ENCODE measurements at places on chromosomes 2 and 18.

DNA sequence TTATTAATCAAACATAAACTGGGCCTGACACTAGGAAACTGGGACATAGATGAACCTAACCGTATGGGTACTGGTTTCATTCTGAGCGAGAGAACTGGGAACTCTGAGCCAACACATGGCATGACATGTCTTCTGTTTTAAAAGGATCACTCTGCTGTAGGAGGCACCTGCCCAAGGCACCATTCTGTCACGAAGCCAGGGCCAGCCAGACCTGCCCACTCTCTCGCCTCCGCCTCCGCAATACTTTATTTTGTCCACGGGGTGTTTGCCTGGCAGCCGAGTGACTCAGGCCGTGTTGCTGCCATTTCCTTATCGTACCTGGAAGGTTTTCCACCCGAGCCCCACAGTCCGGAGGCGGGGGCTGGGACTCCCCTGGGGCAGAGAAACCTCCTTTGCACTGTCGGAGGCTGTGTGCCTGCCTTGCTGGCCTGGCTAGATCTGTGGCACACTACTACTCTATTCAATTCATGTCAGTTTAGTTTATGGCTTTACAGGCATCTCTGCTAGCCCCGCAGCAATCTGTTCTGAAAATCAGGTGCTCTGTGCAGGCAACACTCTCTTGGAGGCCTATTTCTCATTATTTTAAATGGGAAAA, 120.4 kb upstream of the ACKR3 start:
- no peak for DNase-seq

DNA sequence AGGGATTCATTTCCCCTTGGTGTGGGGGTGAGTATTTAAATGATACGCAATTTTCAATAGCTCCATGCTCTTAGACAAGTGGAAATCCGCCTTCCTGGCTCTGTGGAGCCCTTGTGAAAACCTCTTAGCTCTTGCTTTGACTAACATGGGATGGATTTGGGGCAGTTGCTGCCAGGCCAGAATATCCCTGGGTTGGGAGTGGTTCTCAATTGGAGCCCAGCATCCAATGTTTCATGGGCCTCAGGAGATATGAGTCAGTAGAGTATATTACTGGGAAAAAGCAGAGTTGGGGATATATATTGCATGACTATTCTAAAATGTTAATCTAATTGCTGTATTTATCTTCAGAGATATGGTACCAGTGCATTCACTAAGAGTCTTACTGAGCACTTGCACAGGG, 104.4 kb upstream of the IL1R2 start:
- no peak for DNase-seq

DNA sequence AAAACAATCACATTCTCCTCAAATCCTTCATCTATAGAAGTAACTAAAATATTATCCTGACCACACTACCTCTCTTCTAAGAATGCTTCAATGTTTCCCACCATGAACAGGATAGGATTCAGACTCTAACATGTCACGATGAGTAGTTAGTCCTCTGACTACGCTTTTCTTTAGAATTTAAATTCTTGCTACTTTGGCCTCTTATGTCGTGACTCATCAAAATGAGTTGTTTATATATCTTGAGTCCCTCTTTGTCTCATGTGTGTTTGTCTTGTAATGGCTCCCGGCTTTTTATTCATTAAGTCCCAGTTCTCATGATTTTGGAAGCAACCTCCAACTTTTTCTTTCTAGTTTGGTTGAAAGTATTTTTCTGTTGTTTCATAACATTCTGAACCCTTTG, 1289.2 kb downstream of the DSC3 start:
- DNase-seq, result no peak

GRCh38 chr2:54490863-54491262, 34.7 kb downstream of the SPTBN1 start:
- no peak for DNase-seq

DNA sequence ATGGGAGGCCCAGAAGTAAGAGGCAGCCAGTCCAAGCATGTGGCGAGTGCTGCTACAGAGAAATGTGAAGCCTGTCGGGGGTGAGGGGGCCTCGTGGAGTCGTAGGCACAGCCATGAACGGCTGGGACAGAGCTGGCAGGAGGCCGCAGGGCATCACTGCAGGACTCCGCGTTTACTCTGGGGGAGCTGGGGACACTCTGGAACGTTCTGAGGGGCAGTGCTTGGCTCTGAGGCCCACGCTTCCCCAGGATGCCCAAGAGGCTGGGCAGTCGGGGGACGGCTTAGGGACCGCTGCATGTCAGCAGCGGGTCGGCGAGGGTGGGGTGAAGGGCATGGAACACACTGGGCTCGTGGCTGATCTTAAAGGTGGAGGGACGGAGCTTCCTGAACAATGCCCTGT, 6.6 kb downstream of the TMEM18 start:
- no peak for DNase-seq

- no peak for DNase-seq
These were observed 18.0 kb downstream of the C2orf74 start for GRCh38 chr2:61179701-61180639.

GRCh38 chr2:22800412-22800811, 584.6 kb upstream of the KLHL29 start:
- no peak for DNase-seq

- no peak for DNase-seq
These were observed 102.9 kb downstream of the NBAS start for GRCh38 chr2:15458277-15458676.

DNA sequence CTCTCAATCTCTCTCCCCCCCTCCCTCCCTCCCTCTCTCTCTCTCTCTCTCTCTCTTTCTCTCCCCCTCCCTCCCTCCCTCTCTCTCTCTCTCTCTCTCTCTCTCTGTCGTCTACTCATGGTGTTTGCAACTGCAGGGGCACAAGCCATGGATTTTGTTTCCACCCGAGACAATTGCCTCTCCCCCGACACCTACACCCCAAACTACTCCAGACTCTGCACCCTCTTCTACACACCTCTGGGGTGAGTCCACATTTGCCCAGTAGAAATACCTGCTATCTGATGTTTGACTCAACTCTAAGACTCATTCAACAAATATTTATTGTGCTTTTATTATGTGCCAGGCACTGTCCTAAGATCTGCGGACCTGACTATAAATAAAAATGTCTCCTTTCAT, 93.7 kb downstream of the TMEM17 start:
- DNase-seq, result no peak
